Muscle of back (tissue), 13 donors: ENCODE measurements at places on chromosomes 2 and 18. TPM values are rescaled to one million over a fixed set of nuclear protein-coding genes. Genes with fewer than 3 reads are reported as not detected.

DNA sequence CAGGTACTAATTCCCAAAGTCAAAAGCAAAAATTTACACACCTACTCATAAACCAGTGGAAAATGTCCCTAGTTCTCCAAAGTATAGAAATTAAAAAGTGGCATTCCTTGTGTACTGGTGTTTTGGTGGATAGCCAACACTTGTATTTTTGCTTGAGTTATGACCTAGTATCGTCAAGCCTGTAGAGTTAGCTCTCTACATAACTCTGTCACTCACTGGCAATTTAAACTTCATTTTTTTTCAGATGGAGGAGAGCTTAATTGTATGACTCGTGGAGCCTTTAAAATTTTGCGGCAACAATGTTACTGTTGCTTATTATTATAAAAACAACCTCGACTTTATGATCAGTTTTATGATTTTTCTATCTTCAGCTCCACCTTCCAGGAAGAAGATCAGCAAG lies 58.7 kb downstream of the ITGB6 start:
- DNase-seq, result no peak

GRCh38 chr2:28750316-28751251 lies 1.0 kb upstream of the PPP1CB start:
- DNase-seq, result peak; percentile 34

DNA sequence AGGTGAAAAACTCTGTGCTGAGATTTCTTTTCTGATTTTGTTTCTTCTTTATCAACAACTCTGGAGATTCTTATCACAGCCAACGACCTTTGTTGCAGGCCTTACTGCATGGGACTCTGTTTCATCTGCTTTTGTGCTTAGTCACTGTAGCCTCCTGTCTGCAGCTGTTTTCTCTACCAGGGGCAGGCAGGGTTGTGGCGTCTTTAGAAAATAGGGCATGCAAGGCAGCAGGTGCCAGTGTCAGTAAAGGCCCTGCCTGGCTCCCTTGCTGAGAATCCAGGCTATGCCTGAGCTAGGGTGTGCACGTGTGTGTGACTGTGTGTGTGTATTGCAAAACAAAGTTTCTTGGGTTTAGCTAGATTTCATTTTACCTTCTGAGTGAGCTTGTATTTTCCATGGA lies 14.6 kb upstream of the SLC9A2 start:
- DNase-seq, result peak; percentile 43

GRCh38 chr2:136121204-136121910 lies 3.4 kb upstream of the CXCR4 start:
- DNase-seq, result no peak

GRCh38 chr2:38217401-38218188 lies 141.6 kb upstream of the CYP1B1 start:
- DNase-seq, result no peak

GRCh38 chr2:105744091-105744908 lies 412 bp upstream of the NCK2 start:
- DNase-seq, result peak; percentile 81

DNA sequence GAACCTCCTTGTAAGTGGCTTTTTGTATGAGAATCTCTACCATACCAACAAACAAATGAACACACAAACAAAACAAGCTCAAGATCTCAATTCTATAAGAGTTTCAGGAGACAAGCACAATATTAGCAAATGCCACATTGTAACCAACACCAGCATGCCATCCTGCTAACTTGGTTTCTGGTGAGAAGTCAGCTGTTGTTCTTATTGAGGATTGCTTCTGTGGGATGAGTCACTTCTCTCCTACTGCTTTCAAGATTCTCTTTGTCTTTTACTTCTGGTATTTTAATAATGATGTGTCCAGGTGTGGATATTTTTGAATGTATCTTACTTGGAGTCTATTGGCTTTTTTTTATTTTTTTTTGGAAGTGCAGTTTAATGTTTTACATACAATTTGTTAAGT lies 131.7 kb downstream of the BCL2L11 start:
- DNase-seq, result no peak

- DNase-seq, result no peak
Measured at GRCh38 chr2:159265171-159265576, 21.3 kb downstream of the WDSUB1 start.

- DNase-seq, result no peak
Measured at GRCh38 chr2:209368406-209368805, 55.4 kb upstream of the MAP2 start.

DNA sequence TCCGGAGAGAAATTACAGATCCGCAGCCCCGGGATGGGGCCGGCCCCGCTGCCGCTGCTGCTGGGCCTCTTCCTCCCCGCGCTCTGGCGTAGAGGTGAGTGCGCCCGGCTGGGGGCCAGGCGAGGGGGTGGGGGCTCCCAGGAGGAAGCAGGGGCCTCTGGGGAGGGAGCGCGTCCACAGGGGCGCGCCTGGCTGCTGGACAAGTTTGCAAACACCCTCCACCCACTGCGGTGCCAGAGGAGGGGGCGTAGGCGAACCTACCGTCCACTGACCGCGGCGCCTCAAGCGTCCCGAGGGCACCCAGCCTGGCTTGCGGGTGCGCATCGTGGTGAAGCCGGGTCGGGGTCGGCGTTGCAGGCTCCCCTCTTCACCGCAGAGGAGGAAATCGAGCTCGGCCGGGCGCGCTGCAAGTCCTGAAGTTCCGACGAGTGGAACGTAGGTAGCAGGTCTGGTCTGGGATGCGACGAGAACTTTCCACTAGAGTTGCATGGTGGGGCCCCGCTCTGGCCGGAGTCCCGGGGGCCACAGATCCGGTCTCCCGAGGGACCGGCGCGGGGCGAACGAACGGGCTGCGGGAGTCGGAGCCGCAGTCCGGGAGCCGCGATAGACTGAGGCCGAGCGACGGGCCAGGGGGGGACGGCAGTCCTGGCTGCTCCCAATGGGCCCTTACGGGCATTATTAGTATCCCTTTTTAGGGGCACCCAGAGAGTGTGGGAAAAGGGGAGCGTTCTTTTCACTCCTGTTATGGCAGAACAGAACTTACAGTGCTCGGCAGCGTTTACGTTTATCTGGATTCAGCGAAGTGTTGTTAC lies 502 bp downstream of the MERTK start:
- peak; percentile 71 for DNase-seq

DNA sequence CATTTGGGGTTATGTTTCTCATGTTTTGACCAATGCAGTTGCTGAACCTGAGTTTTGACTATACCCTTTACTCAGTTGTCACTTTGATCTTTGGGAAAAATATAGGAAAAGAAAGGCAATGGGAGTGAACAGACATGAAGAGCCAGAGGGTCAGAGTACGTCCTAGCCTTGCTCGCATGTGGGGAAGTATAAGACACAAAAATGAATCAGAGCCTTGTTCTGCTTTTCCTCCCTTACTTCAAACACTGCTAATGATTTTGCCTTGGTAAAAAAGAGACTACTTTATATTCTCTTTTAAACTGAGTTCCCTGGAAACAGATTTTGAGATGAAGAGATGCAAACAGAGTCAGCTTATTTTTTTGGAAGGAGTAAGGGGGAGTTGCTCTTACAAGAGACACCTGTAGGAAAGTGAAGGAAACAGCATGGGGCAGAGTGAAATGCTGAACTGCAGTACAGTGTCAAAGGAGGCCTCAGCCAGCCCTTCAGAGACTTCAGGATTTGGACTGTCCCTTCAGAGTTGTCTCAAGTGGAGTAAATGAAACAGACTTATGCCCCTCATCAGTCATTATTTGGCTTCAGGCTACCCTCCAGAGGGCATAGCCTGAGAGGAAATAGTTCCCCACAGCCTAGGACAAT lies 11.1 kb upstream of the FAP start:
- no peak for DNase-seq

DNA sequence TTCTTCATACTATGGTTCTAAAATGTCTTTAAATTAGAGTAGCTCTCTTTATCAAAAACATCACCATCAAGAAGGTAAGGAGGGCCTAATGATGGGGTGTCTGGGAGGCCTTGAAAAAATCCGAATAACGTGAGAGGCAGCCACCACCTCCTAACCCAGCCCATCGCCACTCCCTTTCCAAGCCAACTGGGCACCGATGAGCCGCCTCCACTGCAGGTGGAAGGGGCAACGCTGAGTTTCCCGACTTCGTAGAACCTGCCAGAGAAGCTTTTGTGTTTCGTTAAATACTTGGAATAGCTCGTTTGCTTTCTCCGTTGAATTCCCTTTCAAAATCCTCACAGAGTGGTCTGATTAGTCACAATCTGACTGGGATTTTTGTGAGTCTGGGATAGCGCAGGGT lies 22.0 kb upstream of the RPL31 start:
- DNase-seq, result no peak

- DNase-seq, result no peak
Measured at GRCh38 chr2:232460171-232460570, 4.2 kb downstream of the ALPI start.

DNA sequence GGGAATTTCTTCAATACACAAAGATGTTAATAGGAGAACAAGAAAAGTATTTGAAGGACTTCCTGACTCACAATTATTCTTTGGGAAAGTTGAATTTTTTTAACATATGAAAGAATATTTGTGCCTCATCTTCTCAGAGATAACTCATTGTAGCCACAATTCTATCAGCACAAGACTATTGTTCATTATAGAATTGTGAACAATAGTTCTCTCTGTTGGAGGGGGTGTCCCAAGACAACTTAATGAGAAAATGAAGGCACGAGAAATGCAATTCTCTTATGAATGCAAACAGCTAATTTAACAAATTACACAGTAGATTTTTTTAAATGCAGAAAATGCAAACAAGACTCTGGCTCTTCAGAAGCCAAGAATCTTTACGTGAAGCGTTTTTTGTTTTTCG lies 157.0 kb downstream of the BARD1 start:
- DNase-seq, result no peak

- DNase-seq, result no peak
Measured at GRCh38 chr18:45642238-45642637, 27.0 kb downstream of the SLC14A2 start.

GRCh38 chr2:86337244-86337835 lies at the start of gene REEP1:
Gene REEP1, minus strand, starts transcription at chr2:86337626. Its CDS starts 116 bp downstream, at chr2:86337510.
- no peak for DNase-seq

DNA sequence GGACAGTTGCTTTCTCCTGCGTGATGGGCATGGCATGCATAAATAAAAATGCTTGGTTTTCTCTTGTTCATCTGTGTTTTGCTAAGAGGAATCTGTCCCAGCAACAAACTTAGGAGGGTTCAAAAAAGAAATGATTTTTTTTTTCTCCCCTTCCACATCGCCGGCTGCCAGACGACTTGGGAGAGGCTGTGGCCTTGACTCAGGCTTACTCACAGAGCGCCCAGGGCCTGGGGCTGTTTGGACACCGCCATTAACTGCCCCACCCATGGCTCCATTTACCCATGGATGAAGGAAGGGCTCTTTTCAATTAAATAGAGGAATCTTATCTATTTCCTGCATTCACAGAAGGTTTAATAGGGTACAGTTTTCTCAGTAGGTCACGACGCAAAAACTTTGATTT lies 22.3 kb upstream of the SERPINB5 start:
- no peak for DNase-seq

GRCh38 chr2:223642506-223642905 lies 40.3 kb upstream of the SCG2 start:
- no peak for DNase-seq

DNA sequence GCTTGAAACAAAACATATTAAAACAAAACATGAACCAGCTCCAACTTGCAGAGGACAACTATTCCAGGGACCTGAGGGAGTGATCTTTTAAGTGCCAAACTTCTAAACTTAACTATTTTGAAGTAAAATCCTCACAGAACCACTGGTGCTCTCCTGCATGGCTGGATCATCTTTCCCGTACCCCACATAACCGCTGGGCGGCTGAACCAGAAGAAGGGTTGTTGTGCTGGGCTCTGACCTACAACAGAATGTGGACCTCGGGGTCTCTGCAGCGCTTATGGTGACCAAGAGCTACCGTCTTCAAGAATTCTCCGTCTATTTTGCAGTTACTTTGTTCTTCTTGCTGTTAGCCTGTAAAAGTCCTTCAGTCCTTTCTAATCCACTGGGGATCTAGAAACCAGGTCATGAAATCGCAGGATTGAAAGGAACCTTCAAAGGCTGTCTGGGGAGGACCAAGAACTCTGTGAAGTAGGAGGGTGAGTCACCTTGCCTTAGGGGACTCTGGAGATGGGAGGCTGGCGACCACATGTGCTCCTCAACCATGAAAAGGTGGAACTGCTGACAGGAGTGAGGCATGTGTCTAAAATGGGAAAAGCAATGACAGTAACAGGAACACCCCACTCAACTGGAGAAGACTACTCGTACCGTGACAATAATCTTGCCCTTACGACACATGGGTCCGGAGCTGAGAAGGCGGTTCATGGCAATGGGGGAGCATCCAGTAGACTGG lies 46.6 kb downstream of the HDLBP start:
- DNase-seq, result no peak

DNA sequence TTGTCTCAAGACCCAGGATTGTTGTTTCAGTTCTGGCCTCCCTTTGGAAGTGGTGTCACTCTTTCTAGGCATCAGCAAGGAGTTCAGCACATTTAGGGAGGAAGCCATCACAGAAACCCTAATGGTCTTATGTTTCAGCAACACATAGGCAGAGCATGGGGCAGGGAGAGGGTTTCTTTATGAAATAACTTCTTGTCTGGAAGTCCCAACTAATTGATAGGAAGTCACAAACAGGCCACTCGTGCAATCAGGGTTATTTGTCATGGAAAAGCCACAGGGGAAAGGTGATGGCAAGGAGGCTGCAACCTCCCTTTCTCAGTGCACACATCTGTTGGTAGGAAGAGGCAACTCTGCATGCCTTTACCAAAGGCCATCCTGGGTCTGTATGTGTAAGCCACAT lies 103.0 kb downstream of the BCL11A start:
- no peak for DNase-seq

- no peak for DNase-seq
Measured at GRCh38 chr2:186426153-186427016, 59.7 kb upstream of the ZC3H15 start.

GRCh38 chr2:23486684-23487075 lies 101.7 kb downstream of the KLHL29 start:
- DNase-seq, result no peak

- DNase-seq, result no peak
Measured at GRCh38 chr18:22667616-22668422, 250.1 kb upstream of the CTAGE1 start.

GRCh38 chr2:236054125-236054524 lies 114.1 kb downstream of the GBX2 start:
- no peak for DNase-seq

NXPH2 gene
- 11.9 TPM for polyA plus RNA-seq

RAB12 gene
- 48.4 TPM for polyA plus RNA-seq

TEX44 gene
- not detected for polyA plus RNA-seq

LRP1B gene
- polyA plus RNA-seq, result 2.5 TPM

DUSP19 gene
- polyA plus RNA-seq, result 1.8 TPM

LHCGR gene
- polyA plus RNA-seq, result 0.12 TPM

DYTN gene
- not detected for polyA plus RNA-seq

ESPNL gene
- 1.2 TPM for polyA plus RNA-seq

CPLX4 gene
- not detected for polyA plus RNA-seq

SCN2A gene
- polyA plus RNA-seq, result 0.07 TPM

PRLH gene
- not detected for polyA plus RNA-seq
